ENCODE measurements at places on chromosomes 11 and 22.

DNA sequence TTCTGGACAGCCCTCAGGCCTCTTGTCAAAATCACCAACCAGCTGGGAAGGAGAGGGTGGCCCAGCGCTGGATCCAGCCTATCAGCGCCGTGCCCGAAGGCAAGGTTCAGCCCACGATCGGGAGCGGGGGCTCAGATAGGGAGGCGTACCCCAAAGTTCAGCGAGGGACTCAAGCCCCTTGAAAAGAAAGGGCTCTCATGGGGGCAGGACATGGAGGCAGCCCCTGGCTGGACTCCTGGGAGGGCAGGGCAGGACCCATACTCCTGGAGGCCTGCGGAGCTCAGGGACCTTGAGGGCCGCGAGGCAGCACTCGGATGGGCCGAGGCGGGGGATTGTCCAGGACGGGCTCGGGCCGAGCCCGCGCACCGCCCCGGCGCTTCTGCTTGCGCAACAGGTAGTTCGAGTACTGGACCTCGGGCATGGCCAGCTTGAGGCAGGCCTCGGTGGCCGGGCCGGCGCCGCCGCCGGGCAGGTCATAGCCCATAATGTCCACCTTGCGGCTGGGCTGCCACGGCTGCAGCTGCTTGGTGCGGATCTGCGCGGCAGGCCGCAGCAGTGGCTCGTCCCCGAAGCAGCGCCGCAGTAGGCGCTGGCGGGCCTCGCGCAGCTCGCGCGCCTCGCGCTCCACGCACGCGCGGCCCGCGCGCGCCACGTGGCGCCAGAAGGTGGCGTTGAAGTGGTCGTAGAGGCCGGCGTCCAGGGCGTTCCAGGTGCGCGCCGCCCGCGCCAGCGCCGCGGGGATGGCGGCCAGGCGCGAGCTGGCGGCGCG lies 6.5 kb downstream of the GAL3ST3 start:
- no peak for DNase-seq

GRCh38 chr22:42227435-42227834 lies 43.0 kb downstream of the TCF20 start:
- no peak for DNase-seq

DNA sequence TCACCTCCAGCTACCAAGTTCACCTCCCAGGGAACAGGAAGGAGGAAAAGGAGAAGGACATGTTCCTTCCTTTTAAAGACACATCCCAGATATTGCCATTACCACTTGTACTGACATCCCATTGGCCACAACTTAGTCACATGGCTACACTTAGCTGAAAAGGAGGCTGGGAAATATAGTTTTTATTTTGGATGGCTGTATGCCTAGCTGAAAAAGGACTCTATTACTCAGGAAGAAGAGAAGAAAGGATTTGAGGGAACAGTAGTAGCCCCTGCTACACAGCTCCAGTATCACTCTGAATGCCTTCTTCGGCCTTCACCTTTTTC lies 2.1 kb upstream of the APOA5 start:
- DNase-seq: no peak

GRCh38 chr22:30266445-30267381 lies at the start of gene OSM:
OSM (minus strand) TSS chr22:30266851; CDS start chr22:30266799, 52 bp downstream.
- no peak for DNase-seq

DNA sequence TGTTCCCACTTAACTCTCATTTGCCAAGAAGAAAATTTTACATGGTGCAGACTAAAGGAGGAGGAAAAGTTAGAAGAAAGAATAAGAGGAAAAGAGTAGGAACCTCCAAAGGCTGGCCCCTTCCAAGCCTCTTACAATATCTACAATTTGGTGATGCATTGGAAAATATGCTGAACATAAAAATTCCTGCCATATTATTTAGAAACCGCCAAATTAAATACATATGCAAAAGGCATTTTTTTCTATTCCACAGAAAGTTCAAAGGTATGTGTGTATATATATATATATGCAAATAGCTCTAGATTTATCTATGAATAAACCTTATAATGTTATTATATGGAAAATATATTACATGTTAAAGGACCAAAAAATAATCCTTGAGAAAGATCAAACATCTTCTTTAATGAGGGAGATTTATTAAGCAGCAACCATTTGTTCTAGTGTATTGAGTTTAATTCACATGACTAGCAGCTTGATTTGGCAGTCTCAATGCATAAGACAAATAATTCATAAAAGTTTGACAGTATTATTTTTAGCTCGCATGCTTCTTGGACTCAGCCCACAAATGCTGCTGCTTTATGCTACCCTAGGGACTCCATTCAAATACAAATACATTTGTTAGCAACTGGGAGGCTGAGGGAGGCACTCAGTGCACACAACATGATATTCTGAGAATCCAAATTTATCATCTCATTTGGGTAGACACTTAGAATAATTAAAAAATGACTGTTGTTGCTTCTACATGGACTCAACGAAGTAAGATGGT lies 184.9 kb downstream of the SBF2 start:
- no peak for DNase-seq

DNA sequence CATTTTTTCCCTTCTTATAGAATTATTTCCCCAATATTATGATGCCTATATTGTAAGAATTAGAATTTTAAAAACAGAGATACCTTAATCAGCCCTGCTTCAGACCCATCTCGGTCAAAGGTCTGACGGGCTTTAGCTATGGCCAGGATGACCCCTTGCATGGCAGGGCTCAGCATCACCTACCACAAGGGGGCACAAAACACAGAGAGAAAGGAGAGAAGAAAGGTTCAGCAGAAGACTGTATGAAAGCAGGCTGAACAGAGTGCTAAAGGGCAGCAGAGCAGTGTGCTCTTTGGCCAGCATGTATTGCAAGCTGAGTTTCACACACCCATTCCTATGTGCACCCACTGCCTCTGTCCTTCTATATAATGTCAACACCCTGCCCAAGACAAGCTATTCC lies 26.8 kb downstream of the CLDN25 start:
- DNase-seq: no peak

DNA sequence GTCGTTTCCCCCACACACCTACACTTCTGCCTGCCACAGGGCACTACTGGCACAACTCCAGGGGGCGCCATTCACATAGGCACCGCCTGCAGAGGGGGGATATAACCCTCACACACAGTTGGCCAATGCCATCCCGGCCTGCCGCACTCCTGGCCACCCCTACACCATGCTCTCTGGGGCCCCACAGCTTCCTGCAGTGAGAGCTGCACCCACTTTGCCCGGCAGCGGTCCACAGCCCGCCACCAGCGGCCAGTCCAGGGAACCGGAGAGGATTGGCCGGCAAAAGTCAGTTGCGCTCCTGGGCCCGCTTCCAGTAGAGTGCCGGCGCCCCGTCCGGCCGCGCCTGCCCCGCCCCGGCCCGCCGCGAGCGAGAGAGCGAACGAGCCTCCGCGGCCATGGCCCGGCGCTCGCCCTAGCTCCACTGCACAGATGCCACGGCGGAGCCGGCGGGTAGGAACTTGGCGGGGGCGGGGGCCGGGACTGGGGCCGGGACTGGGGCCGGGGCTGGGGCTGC lies 25.6 kb upstream of the SUSD2 start:
- DNase-seq: no peak

DNA sequence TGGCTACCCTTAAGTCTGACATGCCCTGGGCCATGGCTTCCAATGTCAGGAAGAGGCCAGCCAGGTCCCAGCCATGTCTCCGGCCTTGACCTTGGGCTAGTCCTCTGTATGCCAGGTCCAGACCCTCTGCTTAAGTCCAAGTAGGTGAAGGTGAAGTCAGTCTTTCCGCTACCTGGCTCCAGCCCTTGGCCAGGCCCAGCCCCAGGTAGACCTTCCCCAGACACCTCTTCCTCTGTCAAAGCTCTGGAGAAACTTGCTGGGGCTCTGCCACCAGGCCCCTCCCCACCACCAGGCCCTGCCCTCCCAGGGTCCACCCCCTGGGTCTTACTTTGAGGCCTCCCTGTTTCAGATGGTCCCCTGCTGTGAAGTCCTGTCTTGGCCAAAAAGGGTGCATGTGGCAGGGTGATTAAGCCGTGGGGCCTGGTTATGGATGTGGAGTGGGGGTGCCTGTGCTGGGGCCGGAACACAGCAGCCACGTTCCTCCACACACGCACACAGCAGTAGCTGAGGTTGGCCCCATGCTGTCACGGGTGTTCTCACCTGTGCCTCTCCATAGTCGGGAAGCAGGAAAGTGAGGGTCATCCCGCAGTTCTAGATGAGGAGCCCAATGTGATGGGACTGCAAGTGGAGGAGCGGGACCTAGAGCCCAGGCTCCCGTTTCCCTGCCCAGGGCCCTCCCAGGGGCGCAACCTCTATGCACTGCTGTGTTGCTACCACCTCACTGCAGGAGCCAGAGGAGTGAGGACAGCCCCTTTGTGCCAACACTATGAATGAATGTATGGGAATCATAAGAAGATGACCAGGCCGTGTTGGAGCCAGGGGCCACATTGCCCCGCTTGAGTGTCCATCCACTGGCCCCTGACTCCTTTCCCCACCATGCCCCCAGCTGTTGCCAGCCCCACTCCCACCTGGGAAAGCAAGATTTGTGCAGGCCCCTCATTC lies 72.2 kb downstream of the LINC01488 start:
- no peak for DNase-seq

- DNase-seq: no peak
Measured at GRCh38 chr11:2140411-2141400, 1.5 kb upstream of the IGF2 start.

DNA sequence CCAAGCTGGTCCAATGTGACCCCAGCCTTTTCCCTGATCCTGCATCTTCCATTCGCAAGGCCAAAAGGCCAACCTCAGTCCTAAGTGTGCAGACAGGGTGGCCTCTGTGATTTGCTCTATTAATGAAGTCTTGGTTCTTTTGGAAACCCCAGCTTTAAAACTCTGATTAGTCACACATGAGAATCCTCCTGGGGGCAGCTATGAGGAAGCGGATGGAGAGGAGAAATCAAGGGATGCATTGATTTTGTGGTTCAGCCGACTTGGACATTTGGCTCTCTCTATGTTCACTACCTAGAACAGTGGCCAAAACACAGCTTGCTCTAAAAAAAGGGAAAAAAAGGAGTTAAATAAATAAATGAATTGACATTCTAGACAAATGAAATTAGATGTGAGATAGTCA lies 98.6 kb upstream of the USP47 start:
- DNase-seq: no peak

DNA sequence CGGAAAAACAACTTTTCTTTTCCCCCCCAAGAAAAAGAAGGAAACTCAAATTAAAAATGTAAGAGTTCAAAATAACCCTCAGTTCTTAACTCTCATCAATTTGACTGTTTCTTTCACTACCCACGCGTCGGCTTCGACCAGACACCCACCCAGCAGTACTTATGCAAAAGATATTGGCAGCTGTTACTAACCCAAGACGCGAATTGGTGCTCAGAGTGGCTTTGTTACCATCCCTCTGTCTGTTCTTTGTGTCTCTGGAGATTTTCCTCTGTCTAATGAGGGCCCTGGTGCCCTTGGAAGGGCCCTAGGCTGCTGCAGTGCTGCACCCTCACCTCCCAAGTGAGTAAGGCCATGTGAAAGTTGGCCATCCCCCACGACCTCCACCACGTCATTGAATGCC lies 180.5 kb upstream of the NECTIN1 start:
- no peak for DNase-seq

GRCh38 chr22:45603619-45604018 lies 68.0 kb upstream of the ATXN10 start:
- no peak for DNase-seq

- no peak for DNase-seq
Measured at GRCh38 chr11:45216901-45217300, 69.2 kb downstream of the SYT13 start.

- DNase-seq: no peak
Measured at GRCh38 chr22:17243524-17243923, 24.3 kb upstream of the ADA2 start.

DNA sequence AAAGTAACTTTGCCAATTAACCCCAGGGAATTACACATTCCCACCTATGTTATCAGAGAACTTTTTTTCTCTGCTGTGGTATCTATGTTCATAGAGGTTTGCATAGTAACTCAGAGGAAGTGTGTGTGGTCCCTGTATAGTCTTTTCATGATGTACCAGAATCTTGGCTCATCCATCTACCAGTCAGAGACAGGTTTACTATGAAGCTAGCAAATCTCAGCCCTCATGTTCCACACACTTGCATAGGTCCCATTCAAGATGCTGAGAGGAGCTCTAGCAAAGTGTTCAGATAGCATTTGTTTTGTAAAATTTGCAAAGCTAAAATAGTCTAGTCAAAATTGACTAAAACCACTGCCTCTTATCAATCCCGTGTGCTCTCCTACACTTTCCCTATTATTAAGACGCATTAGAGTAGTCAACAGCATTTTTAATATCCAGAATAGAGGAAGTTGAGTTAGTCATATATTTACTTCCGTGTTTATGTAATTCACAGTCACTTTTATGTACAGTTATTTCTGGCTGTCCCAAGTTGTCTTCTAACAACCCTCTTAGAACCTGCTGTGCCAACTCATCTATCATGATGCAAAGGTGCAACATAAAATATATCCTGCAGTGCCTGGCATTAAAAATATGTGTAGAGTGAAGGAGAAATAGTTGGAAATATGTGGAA lies 184.2 kb downstream of the FAM76B start:
- DNase-seq: no peak

GRCh38 chr11:27842290-27842689 lies 142.0 kb upstream of the BDNF start:
- no peak for DNase-seq

DNA sequence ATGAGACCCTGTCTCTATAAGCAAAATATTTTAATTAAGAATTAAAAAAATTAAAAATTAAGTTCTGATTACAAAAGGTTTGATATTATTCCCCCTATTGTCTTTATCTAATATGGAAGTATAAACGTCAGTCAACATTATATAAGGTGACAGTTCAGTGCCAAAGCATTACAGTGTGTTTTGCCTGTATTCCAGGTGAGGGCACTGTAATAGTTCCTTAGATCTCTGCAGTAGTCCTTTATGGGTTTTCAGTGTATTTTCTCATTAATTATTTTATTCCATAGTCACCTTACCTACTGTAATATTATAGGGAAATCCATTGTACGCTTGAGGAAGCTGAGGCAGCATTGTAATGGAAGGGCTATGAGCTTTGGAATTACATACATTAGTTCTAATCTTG lies 33.0 kb downstream of the FAR1 start:
- DNase-seq: no peak

GRCh38 chr11:27215471-27216269 lies 147.3 kb downstream of the CCDC34 start:
- no peak for DNase-seq

- no peak for DNase-seq
Measured at GRCh38 chr11:123233280-123233974, 38.4 kb upstream of the CLMP start.

- no peak for DNase-seq
Measured at GRCh38 chr22:32430352-32430751, 18.3 kb upstream of the RTCB start.
